Adrenal gland (tissue), 19 donors: ENCODE measurements at places on chromosomes 2 and 18. TPM values are rescaled to one million over a fixed set of nuclear protein-coding genes. Genes with fewer than 3 reads are reported as not detected.

- DNase-seq: no peak
- no peak overlapping the region for H3K27ac ChIP-seq
- H3K27me3 ChIP-seq: no peaks in the 10 kb centered on the region
- H3K4me1 ChIP-seq: no peaks in the 10 kb centered on the region
- no peaks in the 10 kb centered on the region for H3K36me3 ChIP-seq
Observed at GRCh38 chr2:145119225-145119624, 599.3 kb upstream of the ZEB2 start.

Gene DSC3
- total RNA-seq: 0.42 TPM

Gene RRM2
- total RNA-seq: 22.3 TPM

Gene UGT1A7
- 10.1 TPM for total RNA-seq

Gene ITPRIPL1
- total RNA-seq: 2.8 TPM

Gene NOL4
- total RNA-seq: not detected

Gene DPYSL5
- 1.6 TPM for total RNA-seq

Gene MAPK4
- 28.5 TPM for total RNA-seq
